ENCODE measurements at places on chromosomes 5 and 9. TPM values are rescaled to one million over a fixed set of nuclear protein-coding genes. Genes with fewer than 3 reads are reported as not detected.

The DNAJA1 gene
- 180 TPM for total RNA-seq

The HARS1 gene
- 52.0 TPM for total RNA-seq

The UNC5A gene
- 0.10 TPM for total RNA-seq

The EIF4EBP3 gene
- not detected for total RNA-seq

The HTR4 gene
- total RNA-seq = not detected

The VCAN gene
- total RNA-seq = 246 TPM

The PCDHGB1 gene
- 10.9 TPM for total RNA-seq

The NMUR2 gene
- total RNA-seq = not detected

The MRPS27 gene
- total RNA-seq = 60.1 TPM

The GABRA1 gene
- not detected for total RNA-seq

The ACSL6 gene
- total RNA-seq = not detected

The KCNT1 gene
- total RNA-seq = not detected

The PCDHGA8 gene
- total RNA-seq = 1.6 TPM

The JAKMIP2 gene
- not detected for total RNA-seq

The TMOD1 gene
- 1.3 TPM for total RNA-seq

The AK6 gene
- total RNA-seq = 50.1 TPM

The F2RL1 gene
- 8.6 TPM for total RNA-seq

The RXRA gene
- total RNA-seq = 5.1 TPM

The ASPN gene
- 0.10 TPM for total RNA-seq

The ICE1 gene
- 18.4 TPM for total RNA-seq

The ADAMTS2 gene
- total RNA-seq = 0.49 TPM

The MAMDC2 gene
- not detected for total RNA-seq

The PCDHGA2 gene
- total RNA-seq = 7.0 TPM

The NUTM2F gene
- total RNA-seq = not detected

The FBXO10 gene
- 2.6 TPM for total RNA-seq

The PCDHB5 gene
- 0.60 TPM for total RNA-seq

The MYMK gene
- total RNA-seq = not detected

The ARSI gene
- total RNA-seq = not detected

The CA9 gene
- total RNA-seq = 82.4 TPM

The EMB gene
- total RNA-seq = 0.59 TPM

The PCDHA9 gene
- not detected for total RNA-seq

The LCN1 gene
- total RNA-seq = not detected

The SLC27A6 gene
- total RNA-seq = not detected

The ELOVL7 gene
- not detected for total RNA-seq

The ORM1 gene
- total RNA-seq = not detected

The DNAH5 gene
- 2.0 TPM for total RNA-seq

The SPAAR gene
- total RNA-seq = not detected

The ZBTB34 gene
- 2.6 TPM for total RNA-seq

The ARHGEF37 gene
- 0.29 TPM for total RNA-seq

The FOXD4L3 gene
- not detected for total RNA-seq

The TAF11L10 gene
- not detected for total RNA-seq

The IL9 gene
- not detected for total RNA-seq

The BHMT gene
- total RNA-seq = not detected

The DDX4 gene
- total RNA-seq = not detected
